Keratinocyte (primary cell): ENCODE measurements at places on chromosomes 3 and 15. TPM values are rescaled to one million over a fixed set of nuclear protein-coding genes. Genes with fewer than 3 reads are reported as not detected.

BTLA gene
- polyA plus RNA-seq: 0.08 to 0.09 TPM in 2 of 3 replicates, not detected in the other

PLIN1 gene
- 0.24 to 0.30 TPM in 2 of 3 replicates, not detected in the other for polyA plus RNA-seq

DNA sequence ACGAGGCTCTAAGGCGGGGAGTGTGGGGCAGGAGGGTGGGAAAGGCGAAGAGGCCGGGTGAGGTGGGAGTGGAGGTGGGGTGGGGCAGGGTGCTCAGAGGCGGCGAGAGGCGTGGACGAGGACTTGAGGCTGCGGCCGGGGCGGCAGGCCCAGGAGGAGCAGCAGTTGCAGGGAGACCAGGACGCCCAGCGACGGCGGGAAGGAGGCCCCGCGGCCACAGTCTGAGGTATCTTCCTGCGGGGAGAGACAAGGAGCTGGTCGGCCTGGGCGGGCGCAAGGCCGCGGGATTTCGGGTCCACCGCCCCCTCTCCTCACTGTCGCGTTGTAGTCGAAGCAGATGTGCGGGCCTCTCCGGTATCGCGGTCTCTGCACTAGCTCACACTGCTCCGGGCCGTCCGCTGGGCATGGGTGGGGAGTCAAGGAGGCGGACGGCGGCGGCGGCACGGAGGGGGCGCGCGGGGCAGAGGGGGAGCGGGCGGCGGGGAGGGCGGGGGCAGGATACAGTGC lies 5.3 kb upstream of the TMEM115 start:
- no peak for DNase-seq

- DNase-seq: no peak
These were observed 16.7 kb upstream of the EHD4 start for GRCh38 chr15:41988896-41989572.

DNA sequence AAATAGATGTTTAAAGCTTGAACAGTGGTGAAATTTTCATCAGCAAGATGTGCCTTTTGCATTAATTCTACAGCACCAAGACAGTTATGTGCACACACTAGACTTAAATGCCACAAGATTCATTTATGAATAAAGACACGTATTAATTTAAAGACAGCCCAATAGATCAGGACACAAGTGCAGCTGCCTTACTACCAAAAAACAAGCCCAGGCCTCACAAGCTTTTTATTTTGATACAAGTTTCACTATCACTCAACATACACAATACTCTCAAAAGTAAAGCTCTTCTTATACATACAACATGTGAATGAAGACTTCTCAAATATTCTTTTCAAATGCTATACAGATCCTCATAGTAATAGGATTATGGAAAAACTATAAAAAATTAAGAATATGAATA lies 2.4 kb downstream of the ACAP2 start:
- DNase-seq: no peak

- no peak for DNase-seq
These were observed 1.9 kb upstream of the SKIC8 start for GRCh38 chr15:78301326-78301725.

DNA sequence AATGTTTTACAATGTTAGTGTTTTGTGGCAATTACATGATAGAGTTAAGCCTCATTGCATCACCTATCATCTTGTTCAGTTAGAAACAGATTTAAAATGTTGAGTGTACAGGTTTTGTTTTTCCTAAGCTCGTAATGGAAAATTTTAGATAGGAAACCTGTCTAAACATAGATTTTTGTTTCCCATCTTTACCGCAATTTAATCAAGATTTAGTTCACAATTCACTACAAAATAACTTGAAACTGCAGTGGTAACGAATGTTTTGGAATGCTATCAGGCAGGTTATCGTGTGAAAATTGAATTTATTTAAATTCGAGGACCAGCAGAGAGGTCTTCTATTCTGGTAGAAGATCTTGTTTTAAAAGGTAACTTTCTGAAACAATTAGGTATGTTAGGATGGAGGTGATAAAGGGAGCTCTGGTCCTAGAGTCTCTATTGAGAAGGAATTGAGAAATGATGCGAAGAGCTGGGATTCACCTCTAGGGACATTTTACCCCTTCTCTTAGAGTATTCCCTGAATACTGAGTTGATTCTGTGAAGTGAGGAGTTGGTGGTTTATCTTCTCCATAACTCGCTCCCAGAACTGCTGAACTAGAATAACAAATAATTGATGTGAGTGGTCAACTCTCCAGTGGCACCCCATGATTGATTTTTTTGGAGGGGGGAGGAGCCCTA lies 1.4 kb downstream of the DOCK3 start:
- no peak for DNase-seq

DNA sequence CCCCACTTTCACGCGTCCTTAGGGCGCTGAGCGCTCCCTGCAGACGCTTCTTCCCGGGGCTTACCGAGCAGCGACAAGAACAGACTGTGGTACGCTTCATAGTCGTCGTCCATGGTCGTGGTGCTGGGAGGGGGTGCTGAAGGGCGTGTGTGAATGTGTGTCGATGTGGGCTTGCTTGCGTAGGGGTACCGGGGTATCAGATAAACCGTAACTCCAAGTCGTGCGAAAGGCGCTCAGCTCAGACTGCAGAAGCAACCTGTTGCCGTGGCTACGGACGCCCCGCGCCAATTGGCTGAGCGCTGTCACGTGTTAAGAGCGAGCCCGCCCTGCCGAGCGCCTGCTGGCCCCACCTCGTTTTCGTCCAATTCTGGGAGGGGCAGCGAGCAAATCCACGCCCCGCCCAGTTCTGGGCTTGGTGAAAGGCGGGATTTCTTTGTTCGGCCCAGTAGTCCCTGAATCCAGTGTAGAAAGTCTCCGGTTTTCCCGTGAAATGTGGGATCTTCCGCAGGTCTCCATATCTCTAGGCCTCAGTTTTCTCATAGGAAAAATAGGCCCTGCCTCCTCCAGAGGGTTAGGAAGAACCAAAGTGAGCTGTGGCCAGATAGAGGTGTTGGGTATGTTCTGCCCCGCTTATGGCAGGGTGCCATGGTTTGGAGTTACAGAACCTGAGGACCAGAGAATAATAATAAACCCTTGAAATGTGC lies at the start of gene EFCAB12:
Gene EFCAB12 (minus strand): TSS at position 261 of the 704 bp plus-strand sequence. CDS start 148 bp downstream, at position 113.
- peak; percentile 65 for DNase-seq

DNA sequence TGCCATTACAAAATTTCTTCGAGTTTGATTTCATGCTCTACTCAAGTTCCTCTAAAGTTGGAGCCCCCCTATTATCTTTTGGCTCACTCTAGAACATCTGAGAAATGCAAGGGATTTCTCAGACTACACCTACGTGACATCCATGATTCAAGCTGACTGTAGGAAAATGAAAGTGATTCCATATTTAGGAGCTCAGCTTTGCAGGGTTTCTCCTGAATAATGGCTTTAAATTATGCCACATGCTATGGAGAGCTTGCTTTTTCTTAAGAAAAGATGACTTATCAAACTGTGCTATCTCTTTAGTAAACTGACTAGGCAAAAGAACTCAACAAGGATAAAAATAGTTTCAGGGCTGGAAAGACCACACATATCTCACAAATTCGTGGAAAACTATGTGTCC lies 292.1 kb downstream of the LSAMP start:
- no peak for DNase-seq

DNA sequence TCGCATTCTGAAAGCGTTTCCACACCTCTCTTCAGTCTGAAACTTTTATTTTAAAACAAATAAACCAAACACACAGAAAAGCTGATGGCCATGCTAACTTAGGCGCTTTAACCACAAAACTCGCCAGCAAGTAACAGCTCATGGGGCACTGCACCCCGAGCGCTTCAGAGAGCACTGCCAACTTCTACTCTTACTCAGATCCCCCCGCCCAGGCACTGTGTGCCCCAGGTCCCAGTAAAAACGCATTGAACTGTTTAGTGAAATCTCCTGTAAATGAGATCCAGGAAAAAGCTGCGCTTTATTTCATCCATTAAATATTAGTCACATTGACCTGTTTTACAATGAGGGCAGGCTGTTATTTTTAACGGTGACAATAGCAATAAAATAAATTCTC lies 99.7 kb downstream of the LRIG1 start:
- DNase-seq: no peak

GRCh38 chr3:188433521-188434150 lies 279.7 kb downstream of the LPP start:
- DNase-seq: no peak

- DNase-seq: no peak
These were observed 59.7 kb downstream of the LSM3 start for GRCh38 chr3:14238356-14238755.

GRCh38 chr3:123334056-123334455 lies 114.8 kb downstream of the ADCY5 start:
- no peak for DNase-seq

- no peak for DNase-seq
These were observed 168.9 kb downstream of the CNTN3 start for GRCh38 chr3:74445541-74445940.
